Muscle of leg (tissue), 16 donors: ENCODE measurements at places on chromosomes 1 and 21. TPM values are rescaled to one million over a fixed set of nuclear protein-coding genes. Genes with fewer than 3 reads are reported as not detected.

- no peaks in the 10 kb centered on the region for H3K36me3 ChIP-seq
- DNase-seq: no peak
- no peak overlapping the region for H3K4me3 ChIP-seq
- no peaks in the 10 kb centered on the region for H3K27me3 ChIP-seq
These were observed 97.0 kb upstream of the IRF2BP2 start for GRCh38 chr1:234706931-234707330.

DNA sequence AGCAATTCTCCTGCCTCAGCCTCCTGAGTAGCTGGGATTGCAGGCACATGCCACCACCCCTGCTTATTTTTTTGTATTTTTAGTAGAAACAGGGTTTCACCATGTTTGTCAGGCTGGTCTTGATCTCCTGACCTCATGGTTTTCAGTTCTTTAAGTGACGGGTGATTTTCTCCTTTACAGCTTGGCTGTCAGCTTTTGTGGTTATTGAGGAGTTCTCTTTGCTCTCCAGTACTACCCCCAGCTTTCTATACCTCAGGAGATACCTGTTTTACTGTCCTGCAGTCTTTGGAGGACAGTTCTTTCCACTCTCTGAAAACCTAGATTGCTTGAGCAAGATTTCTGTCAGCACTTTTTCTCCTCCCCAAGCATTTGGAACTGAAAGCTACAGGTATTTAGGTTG is 45.9 kb upstream of the EGLN1 start:
- H3K27me3 ChIP-seq: no peaks in the 10 kb centered on the region
- no peaks in the 10 kb centered on the region for H3K4me1 ChIP-seq
- DNase-seq: no peak
- no peaks in the 10 kb centered on the region for H3K36me3 ChIP-seq
- H3K4me3 ChIP-seq: no peak overlapping the region

DNA sequence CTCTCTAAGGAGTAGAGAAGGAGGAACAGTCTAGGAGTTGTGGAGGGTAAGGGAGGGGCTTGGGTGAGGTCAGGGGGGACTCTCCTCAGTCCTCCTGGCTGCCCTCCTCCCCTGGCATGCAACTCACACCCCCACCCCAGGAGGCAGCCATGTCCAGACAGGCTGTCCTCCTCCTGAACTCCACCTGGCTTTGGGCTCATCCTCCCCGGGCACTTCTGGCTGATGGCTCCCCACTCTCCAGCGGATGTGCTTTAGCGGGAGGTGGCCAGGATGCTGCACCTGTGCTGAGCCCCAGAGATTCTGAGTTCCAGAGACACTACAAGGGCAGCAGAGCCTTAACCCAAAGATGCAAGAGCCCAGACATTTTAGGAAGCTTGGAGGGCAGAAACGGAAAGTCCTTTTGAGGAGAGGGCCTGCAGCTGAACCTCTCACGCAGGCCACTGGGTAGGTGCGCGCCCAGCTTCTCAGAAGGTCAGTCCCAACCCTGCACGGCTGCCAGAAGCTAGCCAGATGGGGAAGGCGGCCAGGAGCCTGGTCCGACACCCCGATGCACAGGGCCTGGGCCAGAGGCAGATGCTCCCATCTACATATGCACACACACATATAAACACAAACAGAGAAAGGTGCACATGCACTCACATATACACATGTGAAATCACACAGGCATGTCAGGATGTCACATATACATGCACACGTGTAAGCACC is 83.4 kb downstream of the PDE9A start:
- no peaks in the 10 kb centered on the region for H3K27me3 ChIP-seq
- peaks cover 7% of the 10 kb centered on the region for H3K4me1 ChIP-seq
- DNase-seq: no peak
- no peak overlapping the region for H3K4me3 ChIP-seq

DNA sequence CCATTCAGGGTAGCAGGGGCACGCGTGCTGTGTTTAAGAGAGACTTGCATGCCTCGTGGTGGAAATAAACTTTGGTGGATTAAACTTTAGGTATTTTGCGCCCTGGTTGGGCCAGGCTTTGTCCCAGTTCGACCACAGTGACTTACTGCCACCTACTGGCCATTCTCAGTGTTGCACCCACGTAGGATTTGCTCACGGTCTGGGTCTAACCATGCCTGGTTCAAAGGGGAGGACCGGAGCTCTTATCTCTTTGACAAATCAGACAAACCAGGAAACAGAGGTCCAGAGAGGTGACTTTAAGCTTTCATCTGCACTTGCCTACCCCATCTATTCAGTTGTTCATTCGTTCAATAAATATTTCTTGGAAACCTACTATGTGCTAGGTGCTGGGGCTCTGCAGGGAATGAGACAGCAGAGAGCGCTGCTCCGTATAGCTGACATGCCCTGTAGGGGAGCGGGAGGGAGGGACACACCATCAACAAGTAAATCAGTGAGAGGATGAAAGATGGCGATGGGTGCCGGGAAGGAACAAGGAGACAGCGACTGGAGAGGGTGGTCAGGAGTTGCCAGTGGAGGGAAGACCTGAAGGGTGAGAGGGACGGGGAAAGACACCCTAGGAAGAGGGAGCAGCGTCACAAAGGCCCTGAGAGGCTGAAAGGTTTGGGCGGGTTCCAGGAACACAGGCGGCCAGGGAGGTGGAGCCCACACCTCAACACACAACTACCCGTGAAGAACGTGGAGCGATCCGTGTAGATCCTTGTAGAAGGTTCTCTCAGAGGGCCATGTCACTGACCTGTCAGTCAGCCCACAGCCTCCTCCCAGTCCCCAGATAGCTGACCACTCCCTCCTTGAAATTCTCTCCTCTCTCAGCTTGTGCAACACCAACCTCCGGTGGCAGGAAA is 27.2 kb upstream of the TINAGL1 start:
- H3K36me3 ChIP-seq: no peaks in the 10 kb centered on the region
- H3K27me3 ChIP-seq: peaks cover 6% of the 10 kb centered on the region
- H3K4me1 ChIP-seq: peaks cover 15% of the 10 kb centered on the region
- peak; percentile 88 for DNase-seq
- no peak overlapping the region for H3K4me3 ChIP-seq

DNA sequence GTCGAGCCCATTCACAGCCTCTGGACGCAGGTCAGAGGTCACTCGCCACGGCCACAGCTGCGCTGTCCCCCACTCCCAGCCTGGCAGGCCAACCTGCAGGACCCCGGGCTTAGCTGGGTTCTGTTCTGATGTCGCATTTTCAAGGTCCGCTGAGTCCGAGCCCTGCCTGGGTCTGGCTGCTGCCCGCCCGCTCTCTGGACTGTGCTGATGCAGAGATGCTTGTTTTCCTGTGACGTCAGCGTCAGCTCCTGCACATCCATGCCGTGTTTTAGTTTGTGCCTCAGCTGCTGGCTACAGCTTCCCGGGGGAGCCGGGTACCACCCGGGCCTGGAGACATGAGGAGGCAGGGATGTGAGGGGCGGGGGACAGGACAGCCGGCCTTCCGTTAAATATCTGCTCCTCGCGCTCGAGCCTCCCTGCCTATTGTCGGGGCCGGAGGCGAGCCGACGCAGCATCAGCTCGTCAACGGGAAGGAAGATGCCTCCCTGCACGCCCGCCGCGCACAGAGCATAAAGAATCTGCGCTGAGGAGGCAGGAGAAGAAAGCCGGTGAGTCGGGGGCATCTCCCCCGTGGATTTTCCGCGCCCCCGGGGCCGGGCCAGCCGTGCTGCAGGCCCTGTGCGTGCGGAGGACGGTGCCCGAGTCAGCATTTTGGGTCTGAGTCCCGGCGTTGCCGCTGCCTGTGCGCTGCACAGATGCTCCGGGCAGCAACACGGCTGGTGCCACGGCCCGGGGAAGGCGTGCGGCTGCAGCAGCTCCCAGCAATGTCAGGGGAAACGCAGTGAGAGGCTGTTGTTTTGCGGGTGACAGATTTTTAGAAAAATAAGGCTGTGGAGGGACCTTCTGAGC is 23.4 kb downstream of the PRKCZ start:
- peak; percentile 84 for DNase-seq
- peak overlapping the region; percentile 38 for H3K4me3 ChIP-seq
- H3K36me3 ChIP-seq: no peaks in the 10 kb centered on the region
- no peak overlapping the region for H3K27ac ChIP-seq
- peaks cover 19% of the 10 kb centered on the region for H3K4me1 ChIP-seq

DNA sequence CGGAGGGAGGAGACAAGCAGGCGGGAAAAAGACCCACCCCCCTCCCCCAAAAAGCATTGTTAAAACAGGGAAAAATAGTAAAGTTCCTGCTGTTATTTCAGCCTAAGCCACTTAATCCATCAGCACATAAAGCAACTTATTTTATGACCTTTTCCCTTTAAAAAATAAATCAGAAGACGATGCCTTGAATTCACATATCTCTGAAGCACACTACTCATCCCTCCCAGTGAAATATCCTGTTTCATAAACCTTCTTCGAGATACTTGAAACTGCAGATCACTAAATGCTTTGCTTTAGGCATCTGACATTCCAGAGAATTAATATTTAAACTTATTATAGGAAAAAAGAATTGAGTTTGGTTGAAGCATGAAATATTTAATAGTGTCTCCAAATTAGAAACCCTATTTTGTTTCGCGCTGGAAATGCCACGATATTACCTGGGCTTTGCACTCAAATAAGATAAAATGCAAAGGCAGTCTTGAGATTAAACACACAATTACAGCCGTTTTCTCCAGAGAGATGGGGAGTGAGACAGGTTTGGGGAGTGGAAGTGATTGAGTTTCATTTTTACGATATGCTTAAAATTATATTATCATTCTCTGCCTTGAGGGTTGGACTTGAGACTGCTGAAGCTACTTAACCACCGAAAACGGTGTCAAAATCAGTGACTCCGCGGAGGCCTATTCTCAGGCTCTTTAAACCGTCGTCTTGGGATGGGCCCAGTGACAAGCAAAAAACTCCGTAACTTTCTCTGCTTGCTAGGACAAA is 9.3 kb downstream of the GLIS1 start:
- DNase-seq: no peak
- H3K36me3 ChIP-seq: no peaks in the 10 kb centered on the region
- H3K27ac ChIP-seq: no peak overlapping the region
- no peaks in the 10 kb centered on the region for H3K4me1 ChIP-seq

DNA sequence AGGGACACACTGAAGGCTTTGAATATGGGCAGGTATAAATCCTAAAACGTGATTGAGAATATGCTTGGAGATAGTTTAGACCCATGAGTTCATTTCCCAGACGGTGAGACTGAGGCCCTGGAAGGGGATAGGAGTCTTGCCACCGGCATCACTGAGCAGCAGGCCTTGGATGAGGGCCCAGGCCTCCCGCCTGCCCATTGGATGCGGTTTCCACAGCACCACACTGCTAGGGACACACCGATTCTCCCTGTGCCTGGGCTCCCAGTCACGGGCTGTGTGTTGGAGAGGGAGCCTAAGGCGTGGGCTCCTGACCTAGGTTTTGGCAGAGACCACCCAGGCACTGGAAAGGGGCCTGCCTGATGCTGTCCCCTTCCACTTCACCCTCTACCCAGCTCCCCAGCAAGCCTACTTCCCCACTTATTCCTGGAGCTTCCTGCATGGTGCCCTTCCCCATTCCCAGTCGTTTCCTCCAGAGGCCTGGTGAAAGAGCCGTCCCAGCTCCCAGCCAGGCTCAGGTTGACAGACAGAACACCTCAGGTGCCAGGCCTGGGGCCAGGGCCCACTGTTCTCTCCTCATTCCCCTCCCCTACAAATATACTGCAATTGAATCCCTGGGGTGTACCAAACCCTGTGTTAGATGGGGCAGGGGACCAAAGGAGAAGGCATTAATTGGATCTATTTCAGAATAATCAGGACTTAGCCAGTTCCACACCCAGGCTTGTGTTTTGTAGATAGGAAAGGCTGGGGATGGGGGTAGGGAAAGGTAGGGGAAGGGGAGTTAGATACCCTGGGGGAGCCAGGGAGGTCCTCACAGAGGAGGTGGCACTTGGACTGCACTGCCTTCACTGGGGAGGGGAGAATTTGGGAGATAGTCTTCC is 3.4 kb downstream of the FOXO6 start:
- H3K36me3 ChIP-seq: peaks cover 15% of the 10 kb centered on the region
- peak overlapping the region; percentile 59 for H3K27ac ChIP-seq
- peaks cover 27% of the 10 kb centered on the region for H3K27me3 ChIP-seq
- no peak overlapping the region for H3K4me3 ChIP-seq
- DNase-seq: no peak

DNA sequence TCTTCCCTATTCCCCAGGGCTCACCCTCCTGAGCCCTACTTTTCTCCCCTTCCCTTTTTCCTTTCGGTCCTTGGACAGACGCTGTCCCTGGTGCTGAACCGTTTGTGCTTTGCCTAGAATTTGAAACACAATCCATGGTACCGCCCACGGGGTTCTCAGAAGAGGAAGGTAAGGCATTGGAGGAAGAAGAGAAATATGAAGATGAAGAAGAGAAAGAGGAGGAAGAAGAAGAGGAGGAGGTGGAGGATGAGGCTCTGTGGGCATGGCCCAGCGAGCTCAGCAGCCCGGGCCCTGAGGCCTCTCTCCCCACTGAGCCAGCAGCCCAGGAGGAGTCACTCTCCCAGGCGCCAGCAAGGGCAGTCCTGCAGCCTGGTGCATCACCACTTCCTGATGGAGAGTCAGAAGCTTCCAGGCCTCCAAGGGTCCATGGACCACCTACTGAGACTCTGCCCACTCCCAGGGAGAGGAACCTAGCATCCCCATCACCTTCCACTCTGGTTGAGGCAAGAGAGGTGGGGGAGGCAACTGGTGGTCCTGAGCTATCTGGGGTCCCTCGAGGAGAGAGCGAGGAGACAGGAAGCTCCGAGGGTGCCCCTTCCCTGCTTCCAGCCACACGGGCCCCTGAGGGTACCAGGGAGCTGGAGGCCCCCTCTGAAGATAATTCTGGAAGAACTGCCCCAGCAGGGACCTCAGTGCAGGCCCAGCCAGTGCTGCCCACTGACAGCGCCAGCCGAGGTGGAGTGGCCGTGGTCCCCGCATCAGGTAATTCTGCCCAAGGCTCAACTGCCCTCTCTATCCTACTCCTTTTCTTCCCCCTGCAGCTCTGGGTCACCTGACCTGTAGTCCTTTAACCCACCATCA is 10.4 kb downstream of the BCAN start:
- peak; percentile 74 for DNase-seq
- no peak overlapping the region for H3K27ac ChIP-seq
- peaks cover 9% of the 10 kb centered on the region for H3K4me1 ChIP-seq
- H3K4me3 ChIP-seq: no peak overlapping the region

GRCh38 chr1:41537251-41537650 is 52.8 kb upstream of the EDN2 start:
- peak; percentile 33 for DNase-seq
- H3K4me1 ChIP-seq: peaks cover 51% of the 10 kb centered on the region
- no peak overlapping the region for H3K4me3 ChIP-seq
- H3K36me3 ChIP-seq: no peaks in the 10 kb centered on the region
- peaks cover 2% of the 10 kb centered on the region for H3K27me3 ChIP-seq
- H3K27ac ChIP-seq: peak overlapping the region; percentile 67

GRCh38 chr21:31938330-31939301 is 65.8 kb downstream of the HUNK start:
- peaks cover 4% of the 10 kb centered on the region for H3K36me3 ChIP-seq
- H3K27ac ChIP-seq: no peak overlapping the region
- H3K4me1 ChIP-seq: no peaks in the 10 kb centered on the region
- no peaks in the 10 kb centered on the region for H3K27me3 ChIP-seq

The NEXN gene
- total RNA-seq: 57.9 TPM

The C4BPB gene
- 0.27 TPM for total RNA-seq

The CHD1L gene
- 22.7 TPM for total RNA-seq

The CRYBG2 gene
- total RNA-seq: 0.22 TPM

The ACKR1 gene
- 2.7 TPM for total RNA-seq
